8988T (cell line): ENCODE measurements at places on chromosomes 6 and 20.

DNA sequence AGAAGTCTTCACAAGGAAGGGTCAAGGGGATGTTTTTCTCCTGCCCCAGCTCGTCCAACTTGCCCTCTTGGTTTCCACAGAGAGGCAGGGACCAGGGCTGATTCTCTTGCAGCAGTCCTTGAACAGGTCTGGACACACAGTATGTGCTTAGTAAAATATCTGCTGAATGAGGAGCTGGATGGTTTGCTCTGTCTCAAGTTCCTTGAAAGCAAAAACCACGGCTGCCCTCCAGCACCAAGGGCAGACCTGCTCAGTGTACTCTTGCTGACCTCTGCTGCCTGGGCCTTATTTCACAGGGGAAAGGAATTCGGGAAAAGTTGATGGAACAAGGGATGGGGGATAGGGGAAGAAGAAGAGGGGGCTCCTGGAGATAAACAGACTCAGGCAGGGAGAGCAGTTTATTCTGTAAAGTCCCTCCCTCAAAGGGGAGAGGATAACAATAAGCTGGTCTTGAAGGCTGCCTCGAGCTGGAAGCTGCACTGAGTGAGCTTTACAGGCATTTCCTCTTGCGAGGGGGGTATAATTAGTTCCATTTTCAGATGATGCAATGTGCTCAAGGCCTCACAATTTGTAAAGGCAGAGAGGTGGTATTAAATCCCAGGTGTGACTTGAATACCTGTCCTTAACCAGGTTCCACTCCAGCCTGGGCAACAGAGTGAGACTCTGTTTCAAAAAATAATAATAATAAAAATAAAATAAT, 10.3 kb downstream of the KCNK5 start:
- DNase-seq: no peak

GRCh38 chr6:33297956-33298772, 578 bp downstream of the RGL2 start:
- DNase-seq: no peak

GRCh38 chr6:72976484-72976883, 248.8 kb downstream of the KHDC1L start:
- DNase-seq: no peak

DNA sequence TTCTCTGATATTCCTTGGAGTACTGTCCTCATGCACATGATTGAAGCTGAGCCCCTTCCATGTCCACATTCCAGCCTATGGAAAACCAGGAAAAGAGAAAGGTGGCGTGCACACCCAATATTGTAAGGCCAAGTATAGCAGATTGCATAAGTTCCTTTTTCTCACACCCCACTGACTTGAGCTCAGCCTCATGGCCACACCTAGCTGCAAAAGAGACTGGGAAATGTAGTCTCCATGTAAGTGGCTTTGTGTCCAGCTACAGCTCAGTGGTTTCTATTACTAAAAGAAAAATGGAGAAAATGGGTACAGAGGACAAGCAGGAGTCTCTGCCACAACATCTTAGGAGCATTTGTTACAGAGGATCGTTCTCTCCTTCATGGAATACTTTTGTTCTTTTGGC, 10.8 kb upstream of the UST start:
- no peak for DNase-seq

GRCh38 chr6:20259316-20260049, 47.2 kb upstream of the MBOAT1 start:
- DNase-seq: no peak

GRCh38 chr6:155315516-155315871, 1.2 kb upstream of the TFB1M start:
- no peak for DNase-seq

DNA sequence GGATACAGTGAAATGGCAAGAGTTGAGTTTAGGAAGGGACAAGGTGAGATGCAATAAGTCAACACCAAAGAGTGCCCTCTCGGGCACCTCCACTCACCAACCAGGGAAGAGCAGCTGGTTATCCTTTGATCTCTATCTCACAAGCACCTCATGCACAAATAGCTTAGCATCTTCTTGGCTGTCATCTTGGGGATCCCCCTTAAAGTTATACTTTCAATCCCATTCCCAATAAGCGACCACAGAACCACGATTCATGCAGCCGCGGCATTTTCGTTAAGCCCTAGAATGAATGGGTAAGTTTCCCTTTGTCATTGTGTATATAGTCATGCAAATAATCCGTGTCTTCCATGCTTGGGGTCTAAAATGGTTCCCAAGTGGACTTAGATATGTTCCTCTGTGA, 73.5 kb downstream of the ADTRP start:
- no peak for DNase-seq

- no peak for DNase-seq
These were observed 435.4 kb downstream of the BCKDHB start for GRCh38 chr6:80541886-80542285.

GRCh38 chr6:67496191-67496590, 1138.9 kb upstream of the ADGRB3 start:
- no peak for DNase-seq

DNA sequence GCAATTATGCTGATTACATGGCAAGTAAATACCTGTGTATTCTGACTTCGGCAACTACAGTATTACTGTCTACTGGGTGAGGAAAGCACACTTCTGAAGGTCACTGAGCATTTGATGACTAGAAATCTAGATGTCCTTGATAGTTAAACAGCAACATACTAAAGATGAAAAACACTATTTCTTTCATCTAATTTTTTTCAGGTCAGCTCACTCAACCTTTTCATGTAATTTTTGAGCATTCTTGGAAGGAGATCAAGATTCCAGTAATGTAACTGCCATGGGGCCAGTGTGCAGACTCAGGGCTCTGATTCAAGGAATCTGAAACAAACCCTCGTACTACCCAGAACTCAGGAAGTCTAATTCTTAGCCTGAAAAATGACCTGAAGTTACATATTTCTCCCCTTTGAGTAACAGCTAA, 222.6 kb upstream of the TAB2 start:
- DNase-seq: no peak

DNA sequence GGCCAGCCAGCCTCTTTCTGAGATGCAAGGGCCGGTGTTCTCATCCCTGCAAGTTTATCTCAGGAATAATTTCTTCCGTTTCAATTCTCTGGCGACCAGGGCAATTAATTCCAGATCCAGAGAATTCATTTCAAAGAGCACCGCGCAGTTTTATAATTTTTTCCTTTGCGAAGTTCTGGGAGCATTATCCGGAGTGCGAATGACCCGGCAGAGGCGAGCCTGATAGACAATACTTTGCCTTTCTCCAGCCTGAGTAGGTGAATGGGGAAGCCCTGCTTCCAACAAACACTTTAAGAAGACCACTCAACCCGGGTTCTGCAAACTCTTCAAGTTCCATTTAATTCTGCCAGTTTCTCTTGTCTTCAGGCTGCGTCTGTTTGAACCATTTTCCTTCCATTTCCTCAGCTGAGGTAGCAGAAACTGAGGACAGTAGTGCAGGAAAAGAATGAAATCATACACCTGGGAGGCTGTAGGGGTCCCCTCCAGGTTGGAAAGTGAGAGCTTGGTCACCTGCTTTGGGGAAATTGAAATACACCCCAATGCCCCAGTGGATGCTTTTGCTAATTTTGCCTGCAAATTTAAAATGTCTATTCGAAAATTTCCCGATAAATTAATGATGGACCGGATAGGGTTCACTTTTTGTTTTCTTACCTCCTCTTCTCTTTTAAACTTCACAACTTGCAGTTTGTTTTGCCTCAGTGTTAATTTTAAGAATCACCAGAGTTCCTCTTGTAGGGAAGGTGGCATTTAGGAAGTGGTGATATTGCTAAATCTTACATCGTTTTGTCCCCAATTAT, 1.1 kb downstream of the VGLL2 start:
- no peak for DNase-seq

DNA sequence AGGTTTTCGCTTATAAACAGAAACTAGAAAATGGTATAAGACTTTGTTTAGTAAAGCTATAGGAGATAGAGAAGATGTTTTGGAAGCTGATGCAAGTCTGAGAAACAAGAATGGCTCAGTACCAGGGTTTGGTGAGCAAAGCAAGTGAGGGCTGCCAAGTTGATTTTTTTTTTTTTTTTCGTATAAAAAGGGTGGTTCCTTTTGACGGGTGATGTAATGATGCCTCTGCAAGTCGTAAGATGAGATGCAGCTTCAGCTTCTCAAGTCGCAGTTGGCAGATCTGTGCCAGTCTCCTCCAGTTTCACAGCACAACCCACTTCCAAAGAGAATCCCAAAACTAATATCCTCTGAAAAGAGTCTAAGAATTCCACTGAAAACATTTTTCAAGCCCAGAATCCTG, 252.8 kb upstream of the CDH4 start:
- DNase-seq: no peak

DNA sequence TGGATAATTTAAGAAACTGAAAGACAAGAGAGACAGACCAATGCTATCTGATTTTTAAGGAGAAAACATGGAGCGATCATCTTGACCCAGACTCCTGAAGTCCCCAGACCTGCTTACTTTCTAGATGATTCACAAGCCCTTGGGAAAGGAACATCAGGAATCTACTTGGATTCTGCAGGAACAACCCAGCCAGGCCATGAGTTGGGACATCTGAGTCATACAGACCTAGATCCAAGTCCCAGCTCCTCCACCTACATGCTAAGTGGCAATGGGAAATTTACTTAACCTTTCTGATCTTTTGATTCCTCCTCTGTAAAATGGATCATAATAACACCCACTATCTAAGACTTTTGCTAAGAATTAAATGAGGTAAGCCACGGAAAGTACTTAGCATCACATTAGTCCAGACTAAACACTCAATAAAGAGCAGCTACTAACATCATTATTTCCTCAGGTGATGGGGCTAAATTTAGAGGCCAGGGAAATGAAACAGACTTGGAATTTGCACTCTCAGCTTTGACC, 61.0 kb upstream of the MAFB start:
- no peak for DNase-seq

GRCh38 chr6:26216359-26216885, 129.2 kb downstream of the HFE start:
- DNase-seq: no peak

GRCh38 chr6:133070410-133071043, 170.6 kb upstream of the EYA4 start:
- no peak for DNase-seq

GRCh38 chr20:18166241-18166881, 28.7 kb downstream of the KAT14 start:
- no peak for DNase-seq

DNA sequence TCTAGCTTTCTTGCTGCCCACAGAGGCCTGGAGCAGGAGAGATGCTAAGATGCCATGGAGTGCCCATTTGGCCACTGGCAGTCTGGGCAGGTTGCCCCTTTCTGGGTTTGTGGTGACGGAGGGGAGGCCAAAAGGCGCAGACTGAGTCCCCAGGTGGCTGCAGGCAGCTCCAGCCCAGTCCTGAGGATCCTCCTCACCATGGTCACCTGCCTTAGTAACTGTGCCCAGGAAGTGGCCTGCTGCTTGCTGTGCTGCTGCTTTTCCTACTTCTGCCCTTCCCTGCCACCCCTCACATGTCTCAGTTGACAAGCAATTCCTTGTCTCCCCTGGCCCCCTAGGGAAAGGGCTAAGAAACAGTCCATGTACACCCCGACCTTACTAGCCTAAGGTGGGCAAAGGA, 35.3 kb upstream of the KIFC1 start:
- DNase-seq: no peak

- DNase-seq: no peak
These were observed 34.7 kb downstream of the KAT14 start for GRCh38 chr20:18172379-18172778.

DNA sequence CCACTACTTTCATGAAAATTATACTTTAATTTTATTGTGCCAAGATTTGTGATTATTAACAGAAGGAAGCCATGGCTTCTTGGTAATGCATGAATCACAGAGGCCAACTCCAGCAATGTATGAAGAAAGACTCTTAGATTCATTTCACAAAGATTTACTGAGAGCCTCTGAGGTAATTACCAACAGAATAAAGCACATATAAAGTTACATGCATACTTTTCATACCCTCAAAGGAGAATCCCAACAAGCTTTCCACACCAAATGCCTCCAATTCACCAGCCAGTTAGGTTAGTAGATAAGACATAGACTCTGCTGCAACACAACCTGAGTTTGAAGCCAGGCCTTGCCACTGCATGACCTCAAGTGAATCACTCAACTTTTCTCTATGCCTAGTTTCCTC, 41.9 kb downstream of the HBS1L start:
- no peak for DNase-seq

- DNase-seq: no peak
These were observed 4.6 kb upstream of the RFPL4B start for GRCh38 chr6:112342511-112342910.

DNA sequence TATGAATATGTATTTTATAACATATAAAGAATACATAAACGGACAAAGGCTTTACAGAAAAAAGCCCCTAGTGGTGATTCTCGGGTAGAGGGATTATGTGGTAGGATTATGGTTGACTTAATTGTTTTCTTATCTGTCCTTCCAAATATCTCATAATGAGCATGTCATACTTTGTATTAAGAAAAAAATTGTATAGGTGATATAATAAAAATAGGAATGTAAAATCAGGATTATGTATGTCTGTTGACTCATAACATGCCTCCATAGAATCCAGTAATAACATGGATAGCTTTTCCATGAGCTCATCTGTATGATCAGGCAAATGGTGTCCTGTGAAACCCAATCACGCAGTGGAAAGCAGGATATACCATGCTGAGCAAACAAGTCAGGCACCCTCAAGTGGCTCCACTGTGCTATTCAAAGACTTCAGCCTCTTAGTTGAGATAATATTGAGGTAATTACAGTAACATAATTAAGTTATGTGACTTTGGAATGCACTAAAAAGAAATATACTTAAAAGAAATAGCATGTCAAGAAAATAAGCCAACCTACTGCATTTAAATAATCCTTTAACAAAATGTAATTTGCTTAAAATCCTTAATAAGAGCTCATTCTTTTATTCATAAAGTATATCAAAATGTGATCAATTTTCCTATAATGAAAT, 39.6 kb upstream of the PRELID3B start:
- DNase-seq: no peak

GRCh38 chr6:45877970-45878590, 137.6 kb downstream of the CLIC5 start:
- no peak for DNase-seq

DNA sequence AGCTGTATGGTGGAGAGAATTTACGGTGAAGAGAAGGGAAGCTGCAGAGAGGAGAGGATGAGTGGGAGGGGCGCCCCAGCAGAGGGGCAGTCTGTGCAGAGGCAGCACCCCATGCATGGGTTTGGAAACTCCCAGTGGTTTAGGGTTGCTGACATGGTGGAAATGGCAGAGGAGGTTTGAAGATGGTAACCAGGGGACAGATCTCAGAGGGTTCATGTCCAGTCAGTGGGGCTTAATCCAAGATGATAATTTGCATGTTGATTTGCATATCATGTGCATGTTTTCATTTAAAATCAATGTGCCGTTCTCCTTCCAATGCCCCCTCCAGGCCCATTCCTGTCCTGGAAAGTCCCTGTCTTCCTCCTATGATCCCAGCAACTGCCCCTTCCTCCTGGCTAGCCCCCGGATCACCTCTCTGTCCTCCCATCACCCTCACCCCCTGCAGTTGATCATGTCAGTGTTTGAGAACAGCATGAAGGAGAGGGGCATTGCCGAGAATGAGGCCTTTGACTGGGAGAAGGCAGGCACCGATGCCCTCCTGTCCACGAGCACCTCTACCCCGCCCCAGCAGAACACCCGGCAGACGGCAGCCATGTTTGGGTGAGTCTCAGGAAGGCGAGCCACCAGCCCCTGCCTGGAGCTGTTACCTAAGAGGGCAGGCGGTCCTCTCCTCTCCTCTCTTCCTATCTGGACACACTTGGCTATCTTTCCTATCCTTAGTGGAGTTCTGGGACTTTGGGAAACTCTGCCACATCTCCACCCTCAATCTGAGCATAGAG, 14.3 kb downstream of the TTBK1 start:
- DNase-seq: no peak
